ENCODE measurements at places on chromosomes 1 and 21.

- DNase-seq: peak; percentile 66
These were observed 930 bp downstream of the CDC14A start for GRCh38 chr1:100353071-100353801.

- DNase-seq: no peak
These were observed 3.3 kb downstream of the MAPKAPK2 start for GRCh38 chr1:206687915-206688442.

DNA sequence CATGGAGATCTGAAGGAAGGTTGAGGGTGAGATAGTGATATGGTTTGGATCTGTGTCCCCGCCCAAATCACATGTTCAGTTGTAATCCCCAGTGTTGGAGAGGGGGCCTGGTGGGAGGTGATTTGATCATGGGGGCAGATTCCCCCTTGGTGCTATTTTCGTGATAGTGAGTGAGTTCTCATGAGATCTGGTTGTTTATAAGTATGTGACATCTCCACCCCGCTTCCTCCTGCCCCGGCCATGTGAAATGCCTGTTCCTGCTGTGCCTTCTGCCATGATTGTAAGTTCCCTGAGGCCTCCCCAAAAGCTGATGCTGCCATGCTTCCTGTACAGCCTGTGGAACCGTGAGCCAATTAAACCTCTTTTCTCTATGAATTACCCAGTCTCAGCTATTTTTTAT is 451.9 kb upstream of the VAMP3 start:
- DNase-seq: no peak

DNA sequence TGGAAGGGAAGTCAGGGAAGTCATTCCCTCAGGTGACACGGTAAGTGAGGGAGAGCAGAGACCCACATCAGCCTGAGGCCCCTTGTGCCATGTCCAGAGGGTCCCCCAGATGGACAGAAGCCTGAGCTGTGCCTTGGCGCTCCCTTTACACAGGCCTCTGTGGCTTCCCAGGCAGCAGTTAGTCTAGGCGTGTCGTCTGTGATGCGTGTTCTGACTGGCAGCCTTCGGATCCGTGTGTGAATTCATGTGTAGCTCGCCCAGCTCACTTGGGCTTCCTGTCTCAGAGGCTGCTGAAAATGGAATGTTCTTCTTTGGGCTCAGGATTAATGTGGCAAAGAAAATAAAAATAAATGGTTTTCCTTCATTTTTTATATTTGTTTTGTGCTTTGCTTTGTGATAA is 28.3 kb downstream of the PRMT2 start:
- DNase-seq: no peak

DNA sequence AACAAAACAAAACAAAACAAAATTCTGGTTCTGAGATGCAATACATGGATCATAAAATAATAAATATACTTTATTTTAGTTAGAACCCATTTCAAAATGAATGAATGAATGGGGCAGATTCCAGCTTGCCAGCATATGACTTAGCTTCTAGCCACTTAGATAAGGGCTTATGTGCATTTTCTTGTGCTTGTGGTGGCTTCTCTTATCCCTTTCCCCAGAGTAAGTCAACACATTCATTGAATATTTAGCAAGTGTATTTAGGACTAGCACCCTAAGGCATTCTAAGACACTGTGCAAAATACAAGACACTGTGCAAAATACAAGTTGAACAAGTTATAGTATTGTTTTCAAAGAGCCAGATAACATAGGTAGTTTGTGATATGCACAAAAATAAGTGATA is 4.7 kb downstream of the ADIPOR1 start:
- no peak for DNase-seq

GRCh38 chr1:2392686-2393085 is 1.0 kb downstream of the RER1 start:
- no peak for DNase-seq

All from SK-N-DZ (cell line).